ENCODE measurements at places on chromosomes 6 and 20. TPM values are rescaled to one million over a fixed set of nuclear protein-coding genes. Genes with fewer than 3 reads are reported as not detected.

RRAGD gene
- total RNA-seq, result 82.5 TPM

DAAM2 gene
- 11.6 TPM for total RNA-seq

DDO gene
- 18.3 TPM for total RNA-seq

ANKRD6 gene
- total RNA-seq, result 11.3 TPM

ZSCAN23 gene
- total RNA-seq, result 1.9 TPM

ARMH2 gene
- not detected for total RNA-seq

CYB5R4 gene
- 4.6 TPM for total RNA-seq

CLVS2 gene
- total RNA-seq, result not detected

HUS1B gene
- total RNA-seq, result not detected

NAPB gene
- 4.2 TPM for total RNA-seq

SLC22A16 gene
- total RNA-seq, result 2.2 TPM

POM121L2 gene
- total RNA-seq, result not detected

PPIL6 gene
- total RNA-seq, result 3.7 TPM

ZSCAN16 gene
- 0.48 TPM for total RNA-seq

IDH3B gene
- total RNA-seq, result 356 TPM

OR2J3 gene
- not detected for total RNA-seq

BPI gene
- 2.9 TPM for total RNA-seq

CHMP4B gene
- total RNA-seq, result 225 TPM

MEP1A gene
- total RNA-seq, result not detected
